GM12864 (cell line): ENCODE measurements at places on chromosomes 5 and 9.

DNA sequence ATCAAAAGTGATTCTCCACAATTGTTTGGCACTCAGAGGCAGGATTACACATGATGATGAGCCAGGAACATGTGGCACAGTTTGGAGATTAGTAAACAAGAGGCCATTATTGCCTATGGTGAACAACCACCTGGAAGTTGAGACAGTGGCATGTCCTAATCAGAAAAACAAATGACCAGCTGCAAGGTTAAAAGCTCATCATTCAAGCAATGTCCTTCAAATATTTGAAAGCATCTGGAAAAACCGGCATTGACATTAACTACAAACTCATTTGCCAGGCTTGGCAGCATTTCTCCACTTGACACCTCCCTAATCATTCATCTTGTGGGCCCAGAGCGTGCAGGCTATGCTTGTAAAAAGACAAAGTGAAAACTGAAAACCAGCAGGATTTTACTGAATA is 80.6 kb upstream of the MEGF10 start:
- no peak for DNase-seq

DNA sequence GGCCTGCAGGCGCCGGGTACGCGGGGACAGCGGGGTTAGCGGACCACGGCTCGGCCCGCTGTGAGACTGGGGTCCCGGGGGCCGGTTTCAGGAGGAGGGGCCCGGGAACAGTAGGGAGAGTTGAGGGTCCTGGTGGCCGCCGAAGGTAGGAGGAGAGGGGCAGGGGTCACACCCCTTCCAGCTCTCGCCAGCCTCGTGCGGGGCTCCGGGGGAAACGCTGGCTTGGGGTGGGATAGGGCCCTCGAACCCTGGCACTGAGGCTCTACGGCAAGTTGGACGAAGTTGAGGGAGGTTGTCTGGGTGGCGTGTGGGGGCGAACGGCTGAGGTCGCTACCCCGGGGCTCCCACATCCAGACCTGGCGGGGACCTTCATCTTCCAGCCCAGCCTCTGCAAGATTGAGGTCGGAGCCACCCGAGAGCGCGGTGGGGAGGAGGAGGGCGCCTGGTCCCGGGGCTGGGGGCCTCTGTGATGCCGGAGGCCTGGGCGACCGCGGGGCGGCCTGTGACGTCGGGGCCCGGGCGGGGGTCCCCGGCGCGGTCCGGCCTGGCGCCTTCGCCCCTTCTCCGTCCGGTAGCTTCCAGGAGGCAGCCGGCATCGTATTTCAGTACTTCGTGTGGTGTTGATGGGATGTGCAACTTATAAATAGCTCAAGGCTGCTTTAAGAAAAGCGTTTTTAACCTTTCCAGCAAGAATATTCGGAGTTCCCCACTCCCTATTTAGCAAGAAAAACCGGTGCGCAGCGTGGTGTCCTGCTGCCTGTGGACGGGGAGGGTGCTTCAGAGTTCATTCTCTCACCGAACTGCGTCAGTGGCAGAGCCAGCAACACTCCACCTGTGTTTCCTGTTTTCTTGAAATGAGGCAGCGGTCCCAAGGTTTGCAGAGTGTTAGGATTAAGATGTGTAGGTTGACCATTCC is 902 bp downstream of the HABP4 start:
- no peak for DNase-seq

GRCh38 chr5:103573411-103573810 is 10.8 kb upstream of the NUDT12 start:
- DNase-seq = no peak

DNA sequence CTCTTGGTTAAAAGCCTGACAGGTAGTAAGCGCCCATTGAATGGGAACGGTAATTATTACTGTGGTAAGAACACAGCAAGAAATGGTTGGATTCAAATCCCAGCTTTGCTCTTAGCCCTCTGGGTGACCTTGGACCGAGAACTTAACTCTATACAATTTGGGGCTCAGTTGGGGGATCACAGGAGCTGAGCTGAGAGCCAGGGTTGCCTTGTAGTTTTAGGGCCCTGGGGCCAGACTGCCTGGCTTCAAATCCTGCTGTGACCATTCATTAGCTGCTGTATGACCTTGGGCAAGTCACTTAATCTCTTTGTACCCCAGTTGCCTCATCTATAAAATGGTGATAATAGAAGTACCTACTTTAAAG is 87.4 kb upstream of the SH3PXD2B start:
- no peak for DNase-seq

DNA sequence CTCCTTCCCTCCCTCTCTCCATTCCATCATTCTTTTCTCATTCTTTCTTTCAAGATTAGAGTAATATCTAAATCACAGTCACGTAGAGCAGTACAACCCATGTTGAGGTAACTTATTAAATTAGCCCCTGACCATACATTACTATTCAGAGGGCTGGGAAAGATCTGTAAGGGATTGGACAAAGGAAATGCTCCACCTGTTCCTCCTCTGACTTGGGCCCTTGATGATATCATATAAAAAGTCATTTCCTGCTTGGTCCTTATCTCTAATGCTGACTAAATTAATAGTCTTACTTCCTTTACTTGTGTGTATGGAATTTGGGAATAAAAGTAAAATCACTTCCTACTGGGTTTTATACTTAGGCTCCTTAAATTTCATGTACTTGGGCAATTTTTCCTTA is 40.8 kb downstream of the SNX18 start:
- DNase-seq = no peak

- DNase-seq = no peak
Measured at GRCh38 chr9:23153058-23153457, 673.0 kb downstream of the ELAVL2 start.

GRCh38 chr5:6723816-6724300 is 10.6 kb downstream of the TENT4A start:
- DNase-seq = no peak

GRCh38 chr5:74166064-74166463 is 474.5 kb downstream of the ENC1 start:
- DNase-seq = no peak

- no peak for DNase-seq
Measured at GRCh38 chr5:99586878-99587277, 658.1 kb upstream of the CHD1 start.

- no peak for DNase-seq
Measured at GRCh38 chr9:92655896-92656536, 13.9 kb downstream of the IPPK start.
